ENCODE measurements at places on chromosomes 2 and 18.
A peak's percentile ranks its signal among the peaks of the same experiment; 100 is the strongest.

- no peak for DNase-seq
These were observed 784.1 kb upstream of the CDH7 start for GRCh38 chr18:64966667-64967066.

DNA sequence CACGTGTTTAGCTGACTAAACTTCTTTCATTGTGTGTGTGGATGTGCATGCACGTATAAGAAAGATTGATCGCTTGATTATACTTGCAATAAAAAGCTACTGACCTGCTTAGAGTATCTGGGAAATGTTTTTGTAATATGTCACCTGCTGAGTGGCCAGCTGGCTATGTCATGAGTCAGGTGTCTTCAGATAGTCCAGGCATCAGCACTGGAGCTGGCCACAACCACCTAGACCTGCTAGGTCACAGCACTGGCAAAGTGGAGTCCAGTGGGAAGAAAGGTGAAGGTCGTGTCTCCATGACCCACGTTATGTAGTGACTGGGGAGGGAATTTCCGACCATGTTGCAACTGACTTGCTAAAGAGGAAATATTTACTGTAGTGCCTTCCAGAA lies 147.0 kb downstream of the ESCO1 start:
- peak; percentile 24 for DNase-seq

DNA sequence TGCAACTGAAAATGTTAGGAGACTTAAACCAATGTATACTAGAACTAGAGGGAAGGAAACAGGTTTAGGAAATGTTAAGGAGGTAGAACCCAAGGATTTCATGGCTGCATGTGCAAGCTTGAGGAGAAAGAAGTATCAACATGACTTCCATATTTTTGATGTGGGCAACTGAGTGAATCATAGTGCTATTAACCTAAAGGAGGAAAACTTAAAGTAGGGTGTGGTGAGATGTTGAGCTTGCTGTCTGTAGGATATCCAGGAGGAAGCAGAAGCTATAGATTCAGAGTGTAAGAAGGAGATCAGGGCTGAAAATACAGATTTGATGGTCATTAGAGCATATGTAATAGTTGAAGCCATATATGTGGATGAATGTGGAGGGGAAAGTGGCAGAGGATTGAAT lies 31.5 kb downstream of the NDC80 start:
- no peak for DNase-seq

DNA sequence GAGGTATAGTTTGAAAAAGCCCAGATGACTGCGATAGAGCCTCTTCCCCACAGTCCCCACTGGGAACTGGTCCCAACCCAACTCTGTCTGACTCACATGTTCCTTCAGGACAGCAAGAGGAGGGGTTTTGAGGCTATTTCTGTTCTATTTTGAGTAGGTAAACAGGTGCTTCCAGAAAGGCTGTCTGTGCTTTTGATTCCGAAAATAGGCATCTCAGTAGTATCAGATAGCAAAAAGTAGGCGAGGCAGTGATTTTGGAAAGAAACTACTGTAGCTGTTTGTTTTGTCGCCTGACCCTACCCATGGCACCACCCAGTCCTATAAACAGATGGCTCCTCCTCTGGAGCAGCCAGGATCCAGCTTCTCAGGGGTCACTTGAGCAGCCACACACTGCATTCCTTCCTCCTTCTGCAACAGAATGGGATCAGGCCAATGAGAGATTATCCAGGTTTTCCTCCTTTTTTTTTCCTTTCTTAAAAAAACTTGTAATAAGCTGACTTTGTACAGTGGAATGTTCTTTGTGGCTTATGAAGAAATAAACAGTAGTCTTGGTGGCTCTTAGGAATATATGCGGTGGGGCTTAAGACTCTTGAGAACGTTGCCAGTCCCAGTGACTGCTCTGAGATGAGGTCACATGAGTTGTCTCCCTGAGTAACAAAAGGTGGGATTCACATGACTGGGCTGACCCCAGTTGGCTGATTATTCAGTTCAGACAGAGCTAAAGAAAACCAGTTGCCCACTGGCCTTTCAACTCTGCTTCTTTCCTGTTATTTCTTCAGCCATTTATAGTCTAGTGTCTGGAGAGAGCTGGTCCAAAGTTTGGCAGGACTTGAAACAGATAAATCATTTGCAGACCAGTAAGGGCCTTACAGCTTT lies 98.6 kb downstream of the KCNS3 start:
- DNase-seq: peak; percentile 99

GRCh38 chr2:73971722-73972121 lies 13.0 kb upstream of the TET3 start:
- peak; percentile 44 for DNase-seq

- DNase-seq: peak; percentile 65
These were observed 63.5 kb downstream of the TXNL1 start for GRCh38 chr18:56574861-56575260.

- peak; percentile 56 for DNase-seq
These were observed 43.9 kb upstream of the RAPH1 start for GRCh38 chr2:203578759-203579643.

- DNase-seq: no peak
These were observed 34.9 kb downstream of the CFAP210 start for GRCh38 chr2:169659320-169659719.

DNA sequence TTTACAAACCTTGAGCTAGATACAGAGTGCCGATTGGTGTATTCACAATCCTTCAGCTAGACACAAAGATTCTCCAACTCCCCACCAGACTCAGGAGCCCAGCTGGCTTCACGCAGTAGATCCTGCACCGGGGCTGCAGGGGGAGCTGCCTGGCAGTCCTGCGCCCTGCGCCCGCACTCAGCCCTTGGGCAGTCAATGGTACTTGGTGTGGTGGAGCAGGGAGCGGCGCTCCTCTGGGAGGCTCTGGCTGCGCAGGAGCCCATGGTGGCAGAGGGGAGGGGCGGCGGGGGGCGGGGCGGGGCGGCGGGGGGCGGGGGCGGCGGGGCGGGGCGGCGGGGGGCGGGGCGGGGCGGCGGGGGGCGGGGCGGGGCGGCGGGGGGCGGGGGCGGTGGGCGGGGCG lies 923.4 kb downstream of the SOCS6 start:
- no peak for DNase-seq

DNA sequence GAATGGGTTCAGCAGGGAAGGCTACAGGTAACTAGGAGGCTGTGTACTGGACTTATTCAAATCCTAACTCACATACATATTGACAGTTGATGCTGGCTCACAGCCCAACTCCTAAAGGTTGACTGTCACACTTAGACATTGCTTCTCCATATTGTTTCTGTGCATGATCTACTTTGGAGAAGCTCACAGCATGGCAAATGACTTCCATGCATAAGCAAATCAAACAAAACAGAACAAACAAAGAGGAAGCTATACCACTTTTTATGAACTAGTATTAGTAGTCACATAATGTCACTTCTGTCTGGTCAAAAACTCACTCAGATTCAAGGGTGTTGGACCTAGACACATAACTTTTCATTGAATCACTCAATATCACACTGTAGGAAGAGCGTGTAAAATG lies 43.8 kb upstream of the CDH19 start:
- DNase-seq: no peak

- DNase-seq: peak; percentile 48
These were observed 30.5 kb downstream of the PREPL start for GRCh38 chr2:44330801-44331200.

DNA sequence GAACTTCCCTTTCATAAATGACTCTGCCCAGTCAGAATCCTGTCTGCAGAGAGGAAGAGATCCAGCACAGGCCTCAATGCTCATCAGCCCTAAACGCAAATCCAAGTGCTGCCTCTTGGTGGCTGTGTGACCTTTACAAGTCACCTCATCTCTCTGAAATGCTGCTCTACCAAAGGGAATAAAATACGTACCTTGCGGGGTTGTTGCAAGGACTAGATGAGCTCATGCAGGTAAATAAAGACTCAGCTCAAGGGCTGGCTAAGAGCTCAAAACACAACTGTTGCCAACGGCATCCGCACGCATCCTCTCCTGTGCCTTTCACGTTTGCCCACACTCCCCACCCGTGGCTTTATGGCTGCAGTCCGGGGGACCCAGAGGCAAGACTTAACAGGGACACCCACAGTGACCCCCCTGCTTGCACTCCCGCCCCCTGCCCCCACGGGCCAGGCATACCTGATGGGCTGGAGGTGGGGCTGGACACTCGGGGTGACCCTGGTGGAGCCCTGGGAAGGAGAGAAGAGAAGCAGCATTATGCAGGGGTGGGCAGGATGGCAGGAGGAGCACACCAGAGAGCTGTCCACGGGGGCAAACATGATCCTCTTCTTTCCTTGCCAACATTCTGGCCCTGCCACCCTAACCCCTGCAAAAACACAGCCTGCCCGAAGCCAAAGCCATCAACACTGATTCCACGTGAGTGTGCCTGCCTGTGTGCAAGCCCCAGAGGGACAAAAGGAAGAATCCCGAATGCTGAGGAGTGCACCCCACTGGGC lies 102.6 kb downstream of the TNS1 start:
- DNase-seq: peak; percentile 29

DNA sequence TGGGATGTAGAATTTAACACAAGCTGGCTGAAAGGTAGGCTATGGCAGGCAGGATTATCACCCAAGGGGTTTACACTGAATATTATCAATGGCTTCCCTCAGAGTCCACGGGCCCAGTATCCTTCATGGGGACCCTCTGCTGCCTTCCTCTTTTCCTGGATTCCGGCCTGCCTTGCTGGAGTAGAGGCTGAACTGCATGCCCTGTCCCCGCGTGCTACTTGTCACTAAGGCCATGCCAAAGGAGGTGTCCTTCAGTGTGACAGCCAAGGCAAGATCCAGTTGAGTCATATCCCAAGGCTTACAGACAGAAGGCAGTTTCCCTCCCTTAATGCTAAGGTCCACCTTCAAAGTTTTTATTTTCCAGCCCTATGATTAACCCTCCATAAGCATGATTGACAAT lies 156.3 kb downstream of the CYP26B1 start:
- DNase-seq: no peak

GRCh38 chr2:207226243-207226642 lies 60.5 kb upstream of the KLF7 start:
- peak; percentile 27 for DNase-seq

DNA sequence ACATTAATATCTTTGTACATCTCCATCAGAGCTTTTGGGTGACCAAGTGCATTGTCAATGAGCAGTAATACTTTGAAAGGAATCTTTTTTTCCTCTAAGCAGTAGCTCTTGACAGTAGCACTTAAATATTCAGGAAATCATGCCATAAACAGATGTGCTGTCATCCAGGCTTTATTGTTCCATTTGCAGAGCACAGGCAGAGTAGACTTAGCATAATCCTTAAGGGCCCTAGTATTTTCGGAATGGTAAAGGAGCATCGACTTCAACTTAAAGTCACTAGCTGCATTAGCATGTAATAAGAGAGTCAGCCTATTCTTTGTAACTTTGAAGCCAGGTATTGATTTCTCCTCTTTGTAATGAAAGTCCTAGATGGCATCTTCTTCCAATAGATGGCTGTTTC lies 121.8 kb upstream of the CWC22 start:
- DNase-seq: no peak

- DNase-seq: no peak
These were observed 123.6 kb downstream of the ZNF521 start for GRCh38 chr18:25228410-25228809.

DNA sequence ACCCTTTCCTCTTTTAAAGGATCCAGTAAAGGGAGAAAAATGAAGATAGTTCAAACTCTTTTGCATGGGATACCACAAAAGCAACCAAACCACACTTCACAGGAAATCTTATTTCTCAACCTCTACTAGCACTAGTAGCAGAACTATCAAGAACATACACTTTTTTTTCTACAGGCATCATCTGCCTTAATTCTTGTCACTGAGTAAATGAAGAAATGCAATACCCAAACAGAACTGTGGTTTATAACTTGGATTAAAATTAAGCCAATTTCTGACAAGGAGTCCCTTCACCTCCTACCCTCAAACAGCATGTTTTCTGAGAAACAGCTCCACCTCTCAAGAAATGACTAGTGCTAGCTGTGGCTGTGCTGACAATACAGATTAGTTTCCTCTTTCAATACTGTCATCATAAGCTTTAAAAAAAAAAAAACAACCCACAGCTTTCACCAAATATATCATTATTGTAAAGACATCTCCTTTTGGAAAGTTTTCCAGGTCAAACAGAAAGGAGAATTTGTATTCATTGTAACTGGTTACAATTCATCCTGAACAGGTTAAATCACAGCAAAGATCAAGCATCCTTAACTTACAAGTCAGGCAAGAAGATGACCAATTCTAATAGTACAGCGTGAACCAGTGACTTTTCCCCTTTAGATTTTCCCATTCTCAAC lies 44.4 kb downstream of the PTPN2 start:
- peak; percentile 30 for DNase-seq

DNA sequence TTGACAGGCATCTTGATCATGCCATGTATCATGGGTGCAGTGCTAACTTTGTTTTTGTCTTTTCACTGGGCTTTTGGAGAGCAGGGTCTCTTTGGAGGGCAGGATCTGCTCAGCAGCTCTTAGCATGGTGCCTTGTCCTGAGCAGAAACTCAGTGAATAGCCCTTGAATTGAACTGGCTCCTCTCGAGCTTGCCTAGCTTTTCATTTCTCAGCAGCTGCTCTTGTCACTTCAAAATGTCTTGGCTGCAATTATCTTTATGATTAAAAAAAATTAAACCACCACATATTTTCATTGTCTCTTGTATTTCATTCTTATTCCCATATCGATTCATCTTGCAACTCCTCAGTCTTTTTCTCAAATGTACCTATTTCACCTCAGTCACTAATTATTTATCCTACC lies 50.5 kb downstream of the CCDC85A start:
- no peak for DNase-seq

GRCh38 chr2:191220671-191221070 lies 24.5 kb upstream of the MYO1B start:
- DNase-seq: no peak

- DNase-seq: no peak
These were observed 1.5 kb upstream of the SULT1C2 start for GRCh38 chr2:108287169-108287568.

- DNase-seq: no peak
These were observed 109.4 kb upstream of the TMEM200C start for GRCh38 chr18:6004683-6005082.

DNA sequence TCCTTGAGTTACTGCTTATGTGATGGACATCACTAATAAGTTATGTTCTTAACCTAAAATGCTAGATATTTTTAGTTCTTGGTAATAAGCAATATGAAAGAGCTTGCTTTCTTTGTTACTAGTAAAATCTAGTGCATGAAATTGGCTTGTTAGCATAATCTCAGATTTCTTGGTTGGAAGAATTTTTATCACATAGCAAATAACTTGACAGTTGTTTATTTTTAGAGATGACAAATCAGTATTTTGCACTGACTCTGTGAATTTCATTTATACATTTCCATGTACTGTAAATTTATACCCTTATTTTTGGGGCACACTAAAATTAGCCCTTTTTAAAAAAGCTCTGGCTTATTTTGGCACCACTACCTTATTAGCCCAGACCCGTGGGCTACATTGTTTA lies 45.6 kb downstream of the LCLAT1 start:
- peak; percentile 44 for DNase-seq

DNA sequence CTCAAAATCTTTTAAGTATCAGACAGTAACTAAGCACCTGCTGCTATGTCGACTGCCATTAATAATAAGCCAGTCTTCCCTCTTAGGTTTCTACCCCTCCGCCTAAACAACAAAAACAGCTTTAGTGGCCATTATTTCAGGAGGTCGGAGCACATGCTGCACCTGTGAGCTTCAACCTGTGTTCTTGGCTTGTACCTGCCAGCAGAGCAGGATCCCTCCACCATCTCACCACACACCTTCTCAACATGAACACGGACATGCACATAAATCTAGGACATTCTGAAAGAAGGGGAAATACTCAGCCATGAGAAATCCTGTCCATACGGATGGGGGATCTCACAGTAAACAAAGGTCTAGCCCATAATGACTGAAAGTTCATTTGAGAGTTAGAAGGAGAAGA lies 3.7 kb downstream of the CYB5A start:
- no peak for DNase-seq
